ENCODE measurements at places on chromosomes 5 and 9.

DNA sequence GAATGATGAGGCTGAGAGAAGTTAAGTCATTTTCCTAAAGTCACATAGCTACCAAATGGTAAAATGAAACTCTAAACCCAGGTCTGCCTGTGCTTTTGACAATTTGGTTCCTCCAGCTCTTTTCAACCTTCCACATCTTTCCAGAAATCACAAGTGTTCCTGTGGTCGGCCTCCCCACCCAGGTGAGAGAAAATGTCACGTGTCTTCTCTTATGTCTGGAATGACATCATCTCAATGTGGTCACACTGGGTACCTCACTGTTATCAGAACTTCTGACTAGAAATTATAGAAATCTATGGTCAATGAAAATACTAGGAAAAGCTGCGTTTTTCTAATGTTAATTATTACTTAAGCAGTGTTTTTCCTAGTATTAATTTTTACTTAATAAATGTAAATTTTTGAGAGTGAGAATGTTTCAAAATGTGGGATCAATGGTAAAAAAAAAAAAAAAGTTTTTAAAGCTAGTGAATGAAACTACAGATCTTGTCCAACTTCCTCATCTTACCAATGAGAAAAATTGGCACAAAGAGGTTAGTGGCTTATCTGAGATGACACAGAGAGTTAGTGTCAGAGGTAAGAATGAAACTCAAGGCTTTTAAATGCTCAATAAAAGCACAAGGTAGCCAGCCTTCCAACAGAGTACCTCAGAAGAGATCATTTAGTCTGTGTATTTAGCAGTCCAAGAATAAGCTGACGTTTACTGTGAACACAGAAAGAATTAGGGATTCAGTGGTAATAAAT, 228.7 kb upstream of the NR4A3 start:
- no peak for DNase-seq

DNA sequence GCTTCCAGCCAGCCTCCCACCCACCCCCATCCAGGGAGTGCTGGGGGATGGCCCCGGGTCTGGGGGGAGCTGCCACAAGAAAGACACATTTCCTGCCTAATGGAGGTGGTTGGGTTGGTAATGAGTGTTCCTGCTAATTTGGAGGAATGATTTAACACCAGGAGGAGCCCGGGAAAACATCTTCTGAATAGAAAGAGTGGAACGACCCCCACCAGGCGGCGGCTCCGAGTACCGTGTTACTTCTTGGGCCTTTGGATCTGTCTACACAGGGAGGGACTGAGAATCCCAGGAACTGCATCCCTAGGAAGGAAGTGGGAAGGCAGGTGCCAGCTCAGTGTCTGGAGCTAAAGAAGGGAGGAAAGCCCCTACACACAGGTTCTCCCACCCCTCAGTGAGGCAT, 64.6 kb downstream of the TSPAN17 start:
- DNase-seq, result no peak

GRCh38 chr5:124240732-124241131, 505.7 kb downstream of the ZNF608 start:
- DNase-seq, result no peak

GRCh38 chr5:123916345-123917121, 404.6 kb downstream of the CSNK1G3 start:
- DNase-seq, result peak; percentile 94

DNA sequence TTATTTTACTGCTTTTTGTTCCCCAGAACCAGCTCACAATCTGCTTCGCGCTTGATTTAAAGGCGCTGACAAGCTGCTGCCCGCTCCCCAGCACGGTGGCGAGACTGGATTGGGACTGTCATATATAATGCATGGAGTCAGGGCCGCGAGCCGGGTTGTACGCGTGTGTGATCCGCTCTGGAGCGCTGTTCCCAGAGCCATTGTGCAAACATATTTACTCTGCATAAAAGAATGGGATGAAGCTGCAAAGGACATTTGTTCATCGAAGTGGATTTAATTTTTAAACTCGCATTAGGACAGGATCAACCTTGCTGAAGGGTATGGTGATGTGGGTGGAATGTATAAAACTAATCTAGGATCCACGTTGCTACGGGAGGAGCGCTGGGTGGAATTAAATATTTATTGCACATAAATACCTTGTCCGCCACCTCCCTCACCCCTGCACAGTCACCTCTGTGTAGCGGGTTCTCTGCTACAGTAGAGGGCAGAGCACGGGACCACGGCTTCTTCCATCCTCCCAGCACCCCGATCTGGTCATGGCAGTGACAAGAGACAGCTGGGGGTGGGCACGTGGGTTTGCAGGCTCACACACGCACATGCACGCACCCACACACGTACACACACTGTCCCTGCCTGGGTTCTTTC, 18.1 kb upstream of the FCN1 start:
- DNase-seq, result no peak

DNA sequence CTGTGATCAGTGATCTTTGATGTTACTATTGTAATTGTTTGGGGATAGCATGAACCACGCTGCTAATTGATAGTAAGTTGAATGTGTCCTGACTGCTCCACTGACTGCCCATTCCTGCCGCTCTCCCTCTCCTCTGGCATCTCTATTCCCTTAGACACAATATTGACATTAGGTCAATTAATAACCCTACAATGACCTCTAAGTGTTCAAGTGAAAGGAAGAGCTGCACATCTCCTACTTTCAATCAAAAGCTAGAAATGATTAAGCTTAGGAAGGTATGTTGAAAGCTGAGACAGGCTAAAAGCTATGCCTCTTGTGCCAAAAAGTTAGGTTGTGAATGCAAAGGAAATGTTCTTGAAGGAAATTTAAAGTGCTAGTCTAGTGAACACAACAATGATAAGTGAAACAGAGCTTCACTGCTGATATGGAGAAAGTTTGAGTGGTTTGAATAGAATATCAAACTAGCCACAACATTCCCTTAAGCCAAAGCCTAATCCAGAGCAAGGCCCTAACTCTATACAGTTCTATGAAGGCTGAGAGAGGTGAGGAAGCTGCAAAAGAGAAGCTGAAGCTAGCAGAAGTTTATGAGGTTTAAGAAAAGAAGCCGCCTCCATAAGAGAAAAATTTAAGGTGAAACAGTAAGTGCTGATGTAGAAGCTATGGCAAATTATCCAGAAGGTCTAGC, 12.9 kb downstream of the CLINT1 start:
- DNase-seq, result no peak

DNA sequence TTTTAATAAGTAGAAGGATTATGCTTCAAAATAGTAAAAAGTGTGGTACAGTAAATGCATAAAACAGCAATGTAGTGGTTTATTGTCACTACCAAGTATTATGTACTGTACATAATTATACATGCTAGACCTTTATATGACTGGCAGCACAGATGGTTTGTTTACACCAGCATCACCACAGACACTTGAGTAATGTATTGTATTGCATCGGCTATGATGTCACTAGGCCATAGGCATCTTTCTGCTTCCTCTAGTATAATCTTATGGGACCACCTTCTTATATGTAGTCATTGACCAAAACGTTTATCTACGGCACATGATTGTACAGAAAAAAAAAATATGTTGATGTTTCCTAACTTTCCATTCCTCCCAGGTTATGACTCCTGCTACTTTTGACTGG, 31.9 kb upstream of the SSBP2 start:
- peak; percentile 44 for DNase-seq

DNA sequence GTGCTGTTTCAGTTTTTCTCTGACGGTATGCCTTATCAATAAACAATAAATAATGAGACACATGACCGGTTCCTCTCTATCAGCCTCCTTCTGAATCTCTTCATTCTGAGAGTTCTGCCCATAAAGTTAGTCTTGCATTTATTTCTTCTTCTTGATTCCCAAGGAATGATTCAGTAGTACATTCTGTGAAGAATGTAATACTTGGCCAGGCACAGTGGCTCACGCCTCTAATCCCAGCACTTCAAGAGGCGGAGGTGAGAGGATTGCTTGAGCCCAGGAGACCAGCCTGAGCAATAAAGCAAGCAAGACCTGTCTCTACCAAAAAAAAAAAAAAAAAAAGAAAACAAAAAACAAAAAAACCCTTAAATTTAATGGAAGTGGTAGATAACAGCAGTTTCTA, 53.9 kb downstream of the PAM start:
- peak; percentile 5 for DNase-seq

DNA sequence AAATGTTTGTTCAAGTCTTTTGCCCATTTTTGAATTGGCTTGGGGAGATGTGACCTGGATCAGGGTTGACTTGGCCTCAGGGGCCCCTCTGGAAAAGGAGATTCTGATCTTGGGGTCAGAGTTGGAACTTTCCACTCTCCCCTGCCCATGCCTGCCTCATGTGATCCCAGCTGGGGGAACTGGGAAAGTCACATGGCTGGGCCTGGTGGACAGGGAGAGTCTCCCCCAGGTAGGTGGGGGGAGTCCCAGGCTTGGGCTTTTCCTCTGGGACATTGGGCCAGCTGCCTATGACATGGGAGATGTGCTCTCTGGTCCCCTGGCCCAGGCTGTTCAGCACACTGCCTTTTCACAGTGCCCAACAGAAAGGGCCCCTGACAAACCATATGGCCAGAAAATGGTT, 60.7 kb downstream of the NDST1 start:
- DNase-seq, result no peak

DNA sequence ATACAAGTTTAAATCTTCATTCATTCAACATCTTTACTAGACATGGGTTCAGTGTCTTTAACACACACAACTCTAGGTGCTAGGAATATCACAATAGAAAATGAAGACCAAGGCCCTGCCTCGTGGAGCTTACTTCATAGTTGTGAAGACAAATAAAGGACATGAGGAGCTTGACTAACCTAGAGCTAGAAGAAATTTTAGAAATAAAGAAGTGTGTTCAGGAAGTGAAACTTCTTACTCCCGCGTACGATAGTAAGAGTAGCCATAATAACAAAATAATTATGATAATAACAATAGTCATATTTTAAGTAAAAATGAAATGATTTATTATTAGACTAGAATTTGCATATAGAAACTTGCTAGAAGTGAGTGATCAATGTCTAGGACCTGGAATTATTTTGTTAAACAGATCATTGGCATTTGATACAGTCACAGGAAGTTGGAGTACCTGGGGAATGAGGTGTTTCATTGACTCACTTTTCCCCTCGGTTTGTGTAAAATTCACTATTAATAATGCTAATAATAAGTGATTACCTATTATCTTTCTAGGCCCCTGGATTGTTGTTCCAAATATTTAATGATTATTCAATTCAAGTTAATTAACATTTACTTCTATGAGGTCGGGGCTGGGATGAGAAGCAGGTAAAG, 331.3 kb downstream of the NSG2 start:
- DNase-seq, result no peak
